Pancreas (tissue), 10 donors: ENCODE measurements at places on chromosomes 11 and 22. TPM values are rescaled to one million over a fixed set of nuclear protein-coding genes. Genes with fewer than 3 reads are reported as not detected.

GRCh38 chr11:17840101-17840548 lies 105.5 kb downstream of the KCNC1 start:
- H3K27ac ChIP-seq: no peak overlapping the region
- DNase-seq: no peak
- no peak overlapping the region for H3K4me3 ChIP-seq
- H3K27me3 ChIP-seq: no peaks in the 10 kb centered on the region
- H3K4me1 ChIP-seq: no peaks in the 10 kb centered on the region
- no peaks in the 10 kb centered on the region for H3K36me3 ChIP-seq

GRCh38 chr11:134554861-134555260 lies 142.8 kb upstream of the B3GAT1 start:
- H3K27me3 ChIP-seq: no peaks in the 10 kb centered on the region
- H3K4me1 ChIP-seq: no peaks in the 10 kb centered on the region
- no peak overlapping the region for H3K27ac ChIP-seq
- H3K4me3 ChIP-seq: no peak overlapping the region

DNA sequence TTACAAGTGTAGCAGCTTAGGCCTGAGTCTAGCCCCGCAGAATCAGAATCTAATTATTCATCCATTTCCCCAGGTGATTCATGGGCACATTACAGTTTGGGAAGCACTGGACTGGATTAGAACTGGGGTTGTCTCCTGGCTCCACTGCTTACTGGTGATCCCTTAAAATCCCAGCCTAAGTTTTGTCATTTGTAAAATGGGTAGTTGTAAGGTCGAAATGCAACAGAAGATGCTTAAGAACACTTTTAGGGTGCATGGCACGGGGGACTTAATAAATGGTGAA lies 1.3 kb downstream of the STX3 start:
- no peak for DNase-seq
- H3K4me3 ChIP-seq: peak overlapping the region; percentile 94
- peaks cover 7% of the 10 kb centered on the region for H3K4me1 ChIP-seq

GRCh38 chr11:18548001-18548400 lies 21.3 kb upstream of the TSG101 start:
- H3K36me3 ChIP-seq: peaks cover 4% of the 10 kb centered on the region
- DNase-seq: no peak
- H3K4me1 ChIP-seq: no peaks in the 10 kb centered on the region
- no peak overlapping the region for H3K27ac ChIP-seq
- no peak overlapping the region for H3K4me3 ChIP-seq

GRCh38 chr11:69645801-69646492 lies 5.0 kb downstream of the CCND1 start:
- DNase-seq: no peak
- H3K4me3 ChIP-seq: peak overlapping the region; percentile 69
- H3K4me1 ChIP-seq: no peaks in the 10 kb centered on the region
- peak overlapping the region; percentile 3 for H3K27ac ChIP-seq

GRCh38 chr22:29621761-29622526 lies 18.5 kb downstream of the NF2 start:
- H3K36me3 ChIP-seq: no peaks in the 10 kb centered on the region
- DNase-seq: no peak
- peaks cover 23% of the 10 kb centered on the region for H3K4me1 ChIP-seq
- peak overlapping the region; percentile 64 for H3K27ac ChIP-seq
- no peak overlapping the region for H3K4me3 ChIP-seq
- no peaks in the 10 kb centered on the region for H3K27me3 ChIP-seq

B3GAT1 gene
- 0.49 TPM for polyA plus RNA-seq

- H3K27ac ChIP-seq: no peak overlapping the region
- H3K36me3 ChIP-seq: no peaks in the 10 kb centered on the region
- no peaks in the 10 kb centered on the region for H3K27me3 ChIP-seq
- no peaks in the 10 kb centered on the region for H3K4me1 ChIP-seq
These were observed 63.0 kb upstream of the ZBED5 start for GRCh38 chr11:10920875-10921274.

DNA sequence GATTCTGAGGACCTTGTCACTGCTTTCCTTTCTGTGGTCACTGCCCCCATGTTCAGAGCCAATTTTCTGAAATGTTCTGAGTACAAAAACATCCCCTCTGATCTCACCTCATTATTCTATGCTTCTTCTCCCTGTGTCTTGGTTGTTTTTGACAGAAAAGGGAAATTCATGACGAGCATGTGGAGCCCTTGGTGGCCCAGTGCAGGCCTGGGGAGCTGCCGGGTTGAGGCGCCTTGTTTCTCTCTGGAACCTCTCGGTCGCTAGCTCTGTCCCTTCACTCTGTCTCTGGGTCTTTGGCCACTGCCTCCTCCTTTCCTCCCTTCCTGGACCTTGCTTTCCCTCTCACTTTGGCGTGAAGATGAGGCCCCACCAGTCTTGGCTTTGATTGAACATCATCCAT lies 63.0 kb upstream of the THY1 start:
- no peaks in the 10 kb centered on the region for H3K27me3 ChIP-seq
- H3K36me3 ChIP-seq: no peaks in the 10 kb centered on the region
- H3K27ac ChIP-seq: no peak overlapping the region
- H3K4me1 ChIP-seq: no peaks in the 10 kb centered on the region
- no peak for DNase-seq

CHST1 gene
- polyA plus RNA-seq: 1.4 TPM

DNA sequence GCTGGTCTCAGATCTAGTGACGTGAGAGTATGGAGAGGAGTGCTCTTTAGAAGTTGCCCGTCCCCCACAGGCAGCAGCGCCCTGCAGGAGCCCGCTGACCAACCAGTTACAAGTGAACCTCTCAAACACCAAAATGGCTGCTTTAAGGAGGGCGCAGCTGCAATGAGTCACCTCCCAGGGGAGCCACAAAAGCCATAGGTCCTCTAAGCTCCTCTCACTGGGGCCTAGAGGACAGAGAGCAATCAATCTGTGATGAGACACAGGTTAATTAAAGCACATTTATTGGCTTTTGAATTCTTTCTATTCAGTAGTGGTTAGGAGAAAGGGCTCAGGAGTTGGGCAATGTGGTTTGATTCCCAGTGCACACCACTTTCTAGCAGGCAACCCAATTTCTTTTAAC lies 15.5 kb upstream of the RAPSN start:
- H3K27ac ChIP-seq: no peak overlapping the region
- no peaks in the 10 kb centered on the region for H3K27me3 ChIP-seq

- no peak for DNase-seq
- H3K4me1 ChIP-seq: no peaks in the 10 kb centered on the region
- no peaks in the 10 kb centered on the region for H3K36me3 ChIP-seq
- no peaks in the 10 kb centered on the region for H3K27me3 ChIP-seq
- no peak overlapping the region for H3K4me3 ChIP-seq
These were observed 6.1 kb upstream of the SSTR3 start for GRCh38 chr22:37218399-37218770.

GRCh38 chr11:81655351-81655750 lies 1078.3 kb downstream of the FAM181B start:
- no peaks in the 10 kb centered on the region for H3K27me3 ChIP-seq
- no peaks in the 10 kb centered on the region for H3K4me1 ChIP-seq
- no peak for DNase-seq
- H3K27ac ChIP-seq: no peak overlapping the region

PRRG4 gene
- polyA plus RNA-seq: 2.7 TPM

GRCh38 chr11:111382451-111382850 lies 3.4 kb upstream of the POU2AF1 start:
- peaks cover 7% of the 10 kb centered on the region for H3K4me1 ChIP-seq
- H3K27me3 ChIP-seq: no peaks in the 10 kb centered on the region
- H3K4me3 ChIP-seq: no peak overlapping the region
- DNase-seq: no peak
